ENCODE measurements at places on chromosomes 1 and 21.

GRCh38 chr1:234913278-234913649 lies 215.4 kb downstream of the TOMM20 start:
- DNase-seq = no peak

DNA sequence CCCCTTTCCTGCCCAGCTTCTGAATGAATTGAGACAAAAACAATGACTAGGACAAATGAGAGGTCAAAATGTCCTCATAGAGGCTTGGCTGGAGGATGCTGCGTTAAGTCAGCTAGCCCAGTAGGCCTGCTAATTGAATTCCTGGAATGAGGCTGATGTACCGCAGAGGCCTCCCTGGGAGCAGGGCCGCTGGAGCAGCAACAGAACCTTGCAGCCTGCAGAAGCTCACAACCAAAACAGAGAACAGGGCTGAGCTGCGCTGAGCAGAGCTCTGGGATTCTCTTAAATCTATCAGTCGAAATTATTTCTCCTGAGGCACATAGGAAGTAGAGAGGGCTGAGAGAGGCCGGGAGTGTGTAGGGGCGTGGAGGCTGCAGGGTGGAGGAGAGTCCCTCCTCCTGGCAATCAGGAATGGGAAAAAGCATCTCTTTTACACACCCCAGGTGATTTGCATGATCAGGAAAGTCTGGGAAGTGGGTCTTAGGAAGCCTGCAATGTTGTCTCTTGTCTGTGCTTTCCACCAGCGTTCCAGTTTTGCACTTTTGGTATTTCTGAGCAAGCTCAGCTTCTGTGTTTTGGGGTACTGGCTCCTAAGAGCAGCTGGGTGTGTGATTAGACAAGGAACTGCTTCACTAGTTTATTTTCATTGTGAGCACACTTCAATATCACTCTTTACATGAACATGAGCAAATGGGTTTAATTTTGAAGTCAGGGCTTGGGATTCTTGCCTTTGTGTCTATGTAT lies 66.5 kb downstream of the RYR2 start:
- no peak for DNase-seq

DNA sequence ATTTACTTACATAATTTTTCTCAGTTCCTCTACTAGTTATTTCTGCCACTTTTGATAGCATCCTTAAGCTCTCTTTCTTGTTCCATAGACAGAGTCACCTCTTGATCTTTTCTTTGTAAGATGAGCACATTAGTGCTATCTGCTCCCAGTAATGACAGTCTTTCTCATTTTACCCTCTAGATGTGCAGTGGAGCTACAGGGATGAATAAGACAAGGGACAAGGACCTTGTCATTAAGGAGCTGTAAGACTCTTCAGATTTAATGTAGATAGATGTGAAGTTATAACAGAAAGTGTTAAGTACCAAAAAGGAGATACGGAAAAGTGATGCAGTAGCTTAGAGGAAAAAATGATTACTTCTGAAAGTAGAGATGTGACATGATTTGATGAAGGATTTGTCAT lies 20.4 kb downstream of the SCP2 start:
- no peak for DNase-seq

- no peak for DNase-seq
Measured at GRCh38 chr1:56437959-56438358, 141.4 kb downstream of the PLPP3 start.

DNA sequence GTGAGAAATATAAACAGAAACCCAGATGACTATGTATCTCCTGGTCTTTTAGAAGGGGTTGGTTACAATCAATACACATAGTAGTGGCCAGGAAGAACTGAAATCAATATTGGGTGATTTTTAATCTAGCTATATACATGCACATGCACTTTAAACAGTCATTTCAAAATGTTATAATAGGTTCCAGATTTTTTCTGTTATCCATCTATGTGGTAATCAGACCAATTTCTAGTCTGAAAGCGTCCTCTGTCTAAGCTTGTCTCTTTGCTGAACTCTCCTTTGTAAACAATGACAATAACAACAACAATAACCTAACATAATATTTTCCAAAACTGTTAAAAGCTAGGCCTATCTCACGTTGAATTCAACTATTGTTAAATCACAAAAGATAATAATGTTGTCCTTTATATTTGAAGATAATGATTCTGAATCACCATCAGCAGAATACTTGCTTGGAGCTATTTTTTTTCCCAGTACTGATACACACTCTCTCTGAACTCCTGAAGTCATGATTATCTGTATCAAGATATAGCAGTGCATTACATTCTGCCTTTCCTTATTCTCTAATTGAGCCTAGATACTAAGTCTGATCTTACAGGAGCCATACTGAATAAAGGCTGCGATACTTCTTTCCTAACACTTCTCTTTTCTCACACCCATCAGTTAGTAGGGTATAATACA lies 496.8 kb upstream of the ZRANB2 start:
- no peak for DNase-seq

DNA sequence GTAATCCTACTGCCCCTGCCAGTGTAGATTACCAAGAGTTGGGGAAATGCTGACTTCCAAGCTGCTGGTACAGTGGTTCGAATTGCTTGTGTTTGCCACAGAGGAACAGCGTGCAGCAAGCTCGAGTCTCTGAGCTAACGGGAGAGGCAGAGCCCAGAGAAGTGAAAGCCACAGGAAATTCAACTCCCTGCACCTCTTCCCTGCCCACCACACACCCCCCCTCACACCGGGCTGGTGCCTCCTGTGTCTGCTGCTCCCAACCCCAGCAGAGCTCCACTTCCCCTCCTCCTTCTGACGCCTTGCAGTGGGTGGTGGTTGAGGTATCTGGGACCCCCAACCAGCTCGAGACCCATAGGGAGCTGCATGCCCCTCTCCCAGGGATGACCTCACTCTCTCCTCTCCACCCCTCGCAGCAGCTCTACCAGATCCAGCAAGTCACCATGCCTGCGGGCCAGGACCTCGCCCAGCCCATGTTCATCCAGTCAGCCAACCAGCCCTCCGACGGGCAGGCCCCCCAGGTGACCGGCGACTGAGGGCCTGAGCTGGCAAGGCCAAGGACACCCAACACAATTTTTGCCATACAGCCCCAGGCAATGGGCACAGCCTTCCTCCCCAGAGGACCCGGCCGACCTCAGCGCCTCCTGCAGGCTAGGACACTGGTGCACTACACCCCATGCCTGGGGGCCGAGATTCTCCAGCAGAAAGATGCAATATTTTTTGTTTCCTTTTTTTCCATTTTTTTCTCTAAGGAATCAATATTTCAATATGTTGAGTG lies 13.1 kb upstream of the KCNQ4 start:
- no peak for DNase-seq

All from NCI-H2081 treated with DMSO at 0.1 percent for 48 hours (cell line).